ENCODE measurements at places on chromosomes 12 and 14. TPM values are rescaled to one million over a fixed set of nuclear protein-coding genes. Genes with fewer than 3 reads are reported as not detected.

DNA sequence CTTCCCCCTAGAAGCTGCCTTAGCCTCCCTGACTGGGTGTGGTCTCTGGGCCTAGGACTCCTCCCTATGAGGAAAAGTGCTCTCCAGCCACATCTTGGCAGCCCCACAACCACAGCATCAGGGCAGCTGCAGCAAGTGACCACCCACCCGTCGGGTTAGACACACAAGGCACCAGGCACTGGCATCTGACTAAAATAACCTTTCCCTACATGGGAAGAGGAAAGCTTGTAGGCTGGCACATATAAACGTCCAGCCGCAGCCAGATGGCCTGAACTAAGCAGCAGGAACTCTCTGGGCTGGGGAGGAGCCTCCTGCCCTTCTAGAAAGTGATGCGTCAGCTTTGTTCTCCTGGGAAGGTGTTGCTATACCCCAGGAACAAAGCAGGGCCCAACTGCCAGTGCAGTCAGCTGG lies 328.7 kb downstream of the DPF3 start:
- no peak for DNase-seq

- no peak for DNase-seq
Measured at GRCh38 chr12:109273354-109273753, 35.7 kb downstream of the FOXN4 start.

DNA sequence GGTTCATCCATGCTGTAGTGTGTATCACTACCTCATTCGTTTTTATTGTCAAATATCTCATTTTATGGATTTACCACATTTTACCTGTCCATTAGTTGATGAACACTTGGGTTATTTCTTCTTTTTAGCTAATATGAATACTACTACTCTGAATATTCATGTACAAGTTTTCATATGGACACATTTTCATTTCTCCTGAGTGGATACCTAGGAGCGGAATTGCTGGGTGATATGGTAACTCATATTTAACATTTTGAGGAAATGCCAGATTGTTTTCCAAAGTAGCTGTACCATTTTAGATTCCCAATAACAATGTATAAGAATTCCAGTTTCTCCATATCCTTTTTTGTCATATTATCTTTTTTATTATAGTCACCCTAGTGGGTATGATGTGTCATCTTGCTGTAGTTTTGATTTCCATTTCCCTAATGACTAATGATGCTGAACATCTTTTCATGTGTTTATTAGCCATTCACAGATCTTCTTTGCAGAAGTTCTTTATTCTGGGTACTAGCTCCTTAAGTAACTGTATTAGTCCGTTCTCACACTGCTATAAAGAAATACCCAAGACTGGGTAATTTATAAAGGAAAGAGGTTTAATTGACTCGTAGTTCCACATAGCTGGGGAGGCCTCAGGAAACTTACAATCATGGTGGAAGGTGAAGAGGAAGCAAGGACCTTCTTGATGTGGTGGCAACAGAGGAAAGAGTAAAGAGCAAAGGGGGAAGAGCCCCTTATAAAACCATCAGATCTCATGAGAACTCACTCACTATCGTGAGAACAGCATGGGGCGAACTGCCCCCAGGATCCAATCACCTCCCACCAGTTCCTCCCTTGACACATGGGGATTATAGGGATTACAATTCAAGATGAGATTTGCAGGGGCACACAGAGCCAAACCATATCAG lies 11.9 kb downstream of the NRDE2 start:
- DNase-seq, result no peak

GRCh38 chr14:105527826-105528585 lies 1.6 kb downstream of the TMEM121 start:
- DNase-seq, result peak; percentile 61

The NKX2-1 gene
- polyA plus RNA-seq, result not detected

DNA sequence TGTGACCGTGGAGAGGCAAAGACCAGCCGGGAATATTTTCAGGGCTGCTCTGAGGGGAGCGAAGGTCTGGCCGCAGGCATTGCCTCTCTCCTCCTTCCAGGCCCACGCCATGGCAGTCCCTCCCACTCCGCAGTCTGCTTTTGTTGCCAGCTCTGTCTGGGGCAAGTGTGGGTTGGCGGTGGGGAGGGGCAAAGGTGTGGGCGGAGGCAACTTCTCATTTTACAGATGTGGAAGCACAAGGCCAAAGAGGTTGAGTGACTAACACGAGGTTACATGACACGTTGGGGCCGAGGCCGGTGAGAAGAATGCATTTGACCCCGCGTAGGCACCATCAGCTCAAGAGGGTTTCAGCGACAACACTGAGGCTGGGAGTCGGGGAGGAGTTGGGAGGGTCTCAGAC lies 6.1 kb upstream of the FAIM2 start:
- peak; percentile 69 for DNase-seq

GRCh38 chr14:77111021-77111420 lies 13.0 kb downstream of the CIPC start:
- peak; percentile 68 for DNase-seq

The ACSS3 gene
- 0.14 TPM for polyA plus RNA-seq

GRCh38 chr14:99394602-99395156 lies 86.0 kb downstream of the SETD3 start:
- DNase-seq, result no peak

DNA sequence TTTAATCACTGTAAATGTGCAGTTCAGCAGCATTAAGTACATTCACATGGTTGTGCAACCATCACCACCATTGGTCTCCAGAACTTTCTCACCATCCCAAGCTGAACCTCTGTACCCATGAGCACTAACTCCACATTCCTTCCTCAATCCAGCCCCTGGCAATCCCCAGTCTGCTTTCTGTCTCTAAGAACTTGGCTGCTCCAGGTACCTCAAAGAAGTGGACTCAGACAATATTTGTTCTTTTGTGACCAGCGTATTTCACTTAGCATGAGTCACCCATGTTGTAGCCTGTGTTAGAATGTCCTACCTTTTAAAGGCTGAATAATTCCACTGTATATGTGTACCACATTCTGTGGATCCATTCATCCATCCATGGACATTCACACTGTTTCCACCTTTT lies 64.6 kb downstream of the SLC24A4 start:
- no peak for DNase-seq

DNA sequence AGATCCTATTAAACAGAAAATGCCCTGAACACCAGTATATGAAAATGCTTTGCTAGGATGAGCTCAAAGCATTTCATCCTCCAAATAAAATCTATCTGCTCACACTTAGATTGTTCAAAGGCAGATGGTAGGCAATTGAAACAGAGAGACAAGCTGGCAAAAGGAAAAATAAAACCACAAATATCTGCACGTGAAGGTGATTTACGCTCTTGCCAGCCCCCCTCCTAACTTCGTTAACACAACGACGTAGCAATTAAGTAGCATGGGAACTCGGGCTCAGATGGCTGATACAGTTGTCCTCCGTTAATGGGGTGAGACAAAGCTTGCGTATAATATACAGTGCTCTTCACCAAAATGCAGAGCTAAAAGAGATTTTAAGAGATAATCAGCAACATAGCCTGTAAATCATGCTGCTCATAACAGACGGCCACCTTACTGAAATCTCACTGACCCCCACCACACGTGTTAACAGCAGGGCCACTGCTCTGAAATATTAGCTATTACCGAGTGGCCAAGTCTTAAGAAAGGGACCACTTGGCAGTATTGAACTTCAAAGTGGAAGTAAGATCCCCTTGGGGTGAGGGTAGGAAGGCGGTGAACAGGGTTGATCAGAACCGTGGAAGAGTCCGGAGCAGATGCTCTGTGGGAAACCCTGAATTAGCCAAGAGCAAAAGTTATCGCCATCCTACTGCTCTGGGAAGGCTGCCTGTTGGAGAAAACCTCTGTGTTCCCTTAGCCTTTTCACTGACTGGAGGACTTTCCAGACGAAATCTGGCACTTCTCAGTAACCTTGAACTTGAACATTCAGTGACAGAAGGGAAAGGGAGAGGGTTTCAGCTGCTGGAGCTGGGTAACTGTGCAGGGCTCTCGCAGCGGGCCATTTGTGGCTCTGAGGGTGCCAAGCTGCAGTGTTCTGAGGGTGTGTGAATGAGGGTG lies 23.1 kb downstream of the ETV6 start:
- no peak for DNase-seq

The SLC17A8 gene
- polyA plus RNA-seq, result not detected

The POTEM gene
- not detected for polyA plus RNA-seq

GRCh38 chr12:46332260-46332659 lies 40.3 kb downstream of the SLC38A2 start:
- DNase-seq, result no peak

- no peak for DNase-seq
Measured at GRCh38 chr12:34399631-34400410, 377.5 kb downstream of the ALG10 start.
